ENCODE measurements at places on chromosomes 6 and 20.
A peak's percentile ranks its signal among the peaks of the same experiment; 100 is the strongest.

DNA sequence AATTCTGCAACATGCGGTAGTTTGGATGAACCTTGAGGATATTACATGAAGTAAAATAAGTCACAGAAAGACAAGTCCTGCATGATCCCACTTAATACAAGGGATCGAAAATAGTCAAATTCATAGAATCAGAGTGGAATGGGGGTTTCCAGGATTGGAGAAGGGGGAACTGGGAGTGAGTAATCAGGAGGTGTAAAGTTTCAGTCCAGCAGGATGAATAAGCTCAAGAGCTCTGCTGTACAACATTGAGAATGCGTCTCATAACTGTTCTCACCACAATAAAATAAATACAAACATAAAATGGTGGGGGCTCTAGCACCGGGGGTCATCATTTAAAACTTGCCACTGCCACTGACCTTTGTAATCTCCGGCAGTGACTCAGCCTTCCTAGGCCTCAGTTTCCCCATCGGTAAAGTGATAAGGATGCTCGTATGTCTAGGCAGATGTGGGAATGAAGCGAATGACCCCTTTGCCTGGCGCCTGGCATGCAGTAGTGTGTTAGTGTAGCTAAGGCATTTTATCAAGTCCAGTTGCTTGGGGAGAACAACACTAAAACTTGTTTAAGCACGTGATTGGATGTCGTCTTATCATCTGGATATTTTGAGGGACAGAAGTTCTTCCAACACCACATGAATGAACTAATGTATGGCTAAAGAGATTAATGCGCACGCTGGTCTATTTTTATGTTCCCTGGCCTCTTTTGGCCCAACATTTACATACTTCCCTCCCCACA lies 421.1 kb downstream of the QKI start:
- no peak for ATAC-seq

- peak; percentile 67 for ATAC-seq
Measured at GRCh38 chr6:135498185-135498841, 773 bp upstream of the AHI1 start.

GRCh38 chr20:59002874-59003399 lies 4.1 kb downstream of the CTSZ start:
- no peak for ATAC-seq

DNA sequence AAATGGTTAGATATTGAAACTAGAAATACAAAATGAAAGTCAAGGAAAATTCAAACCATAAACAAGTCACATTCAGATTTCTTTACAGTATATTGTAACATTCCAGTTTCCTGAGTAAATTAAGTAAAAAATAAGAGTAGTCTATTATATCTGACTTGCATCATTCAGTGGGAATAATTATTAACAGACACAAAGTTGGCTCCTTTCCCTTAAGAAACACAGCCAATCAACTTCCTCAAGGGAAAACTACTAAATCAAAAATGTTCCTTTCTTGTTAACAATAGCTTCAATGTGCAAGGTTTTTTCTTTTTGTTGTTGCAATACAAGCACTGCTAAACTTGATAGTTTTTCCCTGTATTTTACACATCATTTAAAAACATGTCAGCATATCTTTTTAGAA lies 33.2 kb downstream of the DNAAF9 start:
- no peak for ATAC-seq

DNA sequence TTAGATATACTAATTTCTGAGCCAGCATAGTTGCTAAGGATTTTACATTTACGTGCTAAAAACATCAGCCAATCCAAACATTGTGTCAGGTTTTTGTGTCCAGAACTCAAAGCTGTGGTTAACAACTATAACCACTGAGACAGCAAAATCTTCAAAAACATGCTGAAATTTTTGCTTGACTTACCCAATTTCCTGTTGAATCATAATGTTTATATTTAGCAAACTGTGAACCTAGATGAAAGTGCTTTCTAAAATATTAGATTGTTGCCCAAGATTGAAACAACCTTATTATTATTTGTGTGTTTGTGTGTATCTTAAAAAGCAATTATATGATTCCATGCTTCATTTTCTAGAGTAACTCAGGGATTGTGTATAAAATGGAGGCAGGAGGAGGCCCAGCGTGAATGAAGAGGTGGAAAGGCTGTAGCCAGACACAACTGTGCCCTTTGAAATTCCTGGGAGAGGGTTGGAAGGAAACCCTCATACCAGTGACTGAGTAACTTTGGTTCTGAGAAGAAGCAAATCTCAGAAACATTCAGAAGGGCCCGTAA lies 48.0 kb downstream of the ARMC2 start:
- ATAC-seq: peak; percentile 55

- no peak for ATAC-seq
Measured at GRCh38 chr6:138653435-138653834, 120.1 kb upstream of the CCDC28A start.

GRCh38 chr6:128723667-128724066 lies 159.3 kb upstream of the LAMA2 start:
- ATAC-seq: no peak

GRCh38 chr6:153012856-153013255 lies 10.3 kb upstream of the MTRF1L start:
- no peak for ATAC-seq

DNA sequence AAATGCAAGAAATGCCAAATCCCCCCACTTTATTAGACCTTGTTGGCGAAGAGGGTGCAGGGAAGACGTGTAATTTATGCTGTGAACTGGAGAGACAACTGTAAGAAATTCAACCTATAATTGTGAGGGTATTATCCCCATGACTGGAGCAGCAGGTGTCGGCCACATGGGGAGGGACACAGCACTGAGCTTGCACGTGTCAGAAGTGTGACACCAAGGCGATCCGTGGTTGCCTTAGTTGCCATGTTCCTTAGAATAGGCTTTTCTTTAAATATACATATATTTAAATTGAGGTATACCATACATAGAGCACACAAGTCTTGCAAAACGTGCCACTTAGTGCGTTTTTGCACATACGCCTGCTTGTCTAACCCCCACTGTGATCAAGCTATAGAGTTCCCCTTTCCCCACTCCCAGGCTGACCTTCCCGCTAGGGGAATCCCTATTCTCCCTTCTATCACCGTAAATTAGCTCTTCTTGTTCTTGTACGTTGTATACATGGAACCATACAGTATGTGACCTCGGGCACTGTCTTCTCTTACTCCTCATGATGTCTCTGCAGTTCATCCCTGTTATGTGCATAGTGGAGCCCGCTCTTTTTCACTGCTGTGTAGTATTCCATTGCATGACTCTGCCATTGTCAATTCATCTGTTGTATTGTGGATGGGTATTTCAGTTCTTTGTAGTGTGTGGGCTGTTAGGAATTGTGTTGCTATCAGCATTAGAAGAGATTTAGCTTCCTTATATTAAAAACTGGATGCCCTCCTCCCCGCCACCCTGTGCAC lies 81.6 kb upstream of the PMEPA1 start:
- ATAC-seq: no peak
